Hypothalamus (tissue), 51 donors: ENCODE measurements at places on chromosomes 6 and 20.

DNA sequence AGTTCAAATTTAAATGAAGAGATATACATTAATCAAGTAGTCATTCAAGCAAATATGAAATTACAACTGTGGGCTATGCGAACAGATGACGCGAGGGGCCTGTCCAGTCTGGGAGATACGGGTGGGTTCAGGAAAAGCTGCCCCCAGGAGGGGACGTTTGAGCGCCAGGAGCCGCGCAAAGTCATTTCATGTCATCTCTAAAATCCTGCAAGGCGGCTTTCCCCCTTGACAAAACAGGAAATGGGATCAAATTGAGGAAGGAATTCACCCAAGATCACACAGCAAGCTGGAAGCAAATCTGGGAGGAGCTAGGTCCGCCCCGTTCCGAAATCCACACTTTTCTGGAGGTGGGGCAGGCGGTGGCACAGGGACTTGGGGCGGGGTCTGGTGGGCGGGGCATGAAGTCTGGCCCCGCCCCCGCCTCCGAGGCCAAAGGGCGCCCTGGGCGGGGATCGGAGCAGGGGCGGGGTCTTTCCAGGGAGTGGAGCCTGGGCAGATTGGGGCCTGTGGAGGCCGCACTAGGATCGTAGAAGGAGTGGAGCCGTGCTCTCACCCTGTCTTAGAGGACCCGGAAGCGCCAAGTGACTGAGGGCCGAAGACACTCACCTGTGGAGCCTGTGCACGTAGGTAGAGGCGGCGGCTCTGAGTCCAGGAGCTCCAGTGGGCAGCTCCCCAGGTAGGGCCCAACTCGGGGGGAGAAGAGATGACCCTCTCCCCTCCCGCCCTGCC lies at the start of gene LPIN3:
Gene LPIN3, plus strand, starts transcription at position 495 of the 729 bp plus-strand sequence. CDS start 4,983 bp downstream, outside the sequence.
- no peak for DNase-seq

DNA sequence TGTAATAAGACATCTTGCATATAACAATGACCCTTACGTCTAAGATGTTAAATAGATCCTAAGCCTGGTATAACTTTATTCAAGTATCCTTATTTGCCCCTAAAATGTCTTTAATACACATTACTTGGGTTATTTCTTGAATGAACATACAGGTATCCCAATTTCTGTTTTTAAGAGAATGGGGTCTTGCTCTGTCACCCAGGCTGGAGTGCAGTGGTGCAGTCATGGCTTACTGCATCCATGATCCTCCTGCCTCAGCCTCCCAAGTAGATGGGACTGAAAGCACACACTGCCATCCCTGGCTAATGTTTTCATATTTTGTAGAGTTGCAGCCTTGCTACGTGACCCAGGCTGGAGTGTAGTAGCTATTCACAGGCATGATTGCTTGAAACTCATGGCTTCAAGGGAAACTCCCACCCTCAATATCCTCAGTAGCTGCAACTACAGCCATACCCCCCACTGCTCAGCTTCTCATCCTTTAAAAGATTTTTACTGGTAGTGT lies 10.4 kb upstream of the ZNFX1 start:
- no peak for DNase-seq

DNA sequence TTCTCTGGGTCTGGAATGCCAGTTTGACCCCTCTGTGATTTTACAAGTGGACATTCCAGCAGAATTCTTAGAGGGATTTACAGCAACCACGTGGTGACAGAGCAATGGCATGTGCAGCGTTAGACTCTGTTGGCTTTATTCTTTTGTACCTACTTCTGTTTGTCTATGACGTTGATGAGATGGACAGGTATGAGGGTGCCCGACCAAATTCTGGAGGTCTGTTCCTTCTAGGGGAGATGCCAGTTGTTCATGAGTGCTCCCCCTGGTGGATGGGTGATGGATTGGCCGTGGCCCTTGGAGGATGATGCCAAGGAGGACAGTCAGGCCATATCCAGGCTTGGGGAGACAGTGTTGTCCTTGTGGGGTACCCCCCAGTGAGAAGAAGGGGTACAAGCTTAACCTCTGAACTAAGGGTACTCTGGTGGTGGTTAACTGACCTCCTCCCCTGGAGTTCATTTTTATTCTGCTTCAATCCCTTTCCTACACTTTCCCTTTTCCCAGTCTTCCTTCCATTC lies 198.6 kb downstream of the DTNBP1 start:
- no peak for DNase-seq

DNA sequence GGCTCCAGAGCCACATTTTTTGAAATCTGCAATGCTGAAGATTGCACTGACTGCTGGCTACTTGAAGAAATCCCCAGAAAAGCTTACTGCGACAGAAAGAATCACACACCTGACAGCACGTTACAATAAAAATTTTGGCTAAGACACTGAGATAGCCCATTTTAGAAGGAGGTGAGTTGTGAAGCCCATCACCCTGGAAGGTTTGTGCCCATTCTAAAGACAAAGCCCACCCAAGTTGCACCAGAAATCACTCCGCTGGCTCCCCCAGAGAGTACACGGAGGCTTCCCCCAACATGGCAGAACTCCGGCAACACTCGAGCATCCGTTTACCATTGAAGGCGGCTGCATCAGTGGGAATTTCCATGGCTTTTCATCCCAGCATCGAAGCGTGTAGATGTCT lies 29.4 kb downstream of the LPA start:
- no peak for DNase-seq

- no peak for DNase-seq
Measured at GRCh38 chr6:63066055-63066704, 145.1 kb upstream of the FKBP1C start.
